MCF 10A (cell line): ENCODE measurements at places on chromosomes 13 and 19. TPM values are rescaled to one million over a fixed set of nuclear protein-coding genes. Genes with fewer than 3 reads are reported as not detected.

Gene ACP7
- not detected in 2 replicates for total RNA-seq

Gene DCLK1
- 0.44 and 1.4 TPM in 2 replicates for total RNA-seq

- no peak overlapping the region for H3K27ac ChIP-seq
- DNase-seq: no peak
- H3K4me3 ChIP-seq: no peak overlapping the region
- H3K36me3 ChIP-seq: no peaks in the 10 kb centered on the region
These were observed 181.1 kb downstream of the TSHZ3 start for GRCh38 chr19:31168106-31168625.

Gene ETV2
- total RNA-seq: 0.44 and 1.0 TPM in 2 replicates

Gene OR10H1
- total RNA-seq: not detected in 2 replicates

Gene B3GNT8
- not detected in 2 replicates for total RNA-seq

DNA sequence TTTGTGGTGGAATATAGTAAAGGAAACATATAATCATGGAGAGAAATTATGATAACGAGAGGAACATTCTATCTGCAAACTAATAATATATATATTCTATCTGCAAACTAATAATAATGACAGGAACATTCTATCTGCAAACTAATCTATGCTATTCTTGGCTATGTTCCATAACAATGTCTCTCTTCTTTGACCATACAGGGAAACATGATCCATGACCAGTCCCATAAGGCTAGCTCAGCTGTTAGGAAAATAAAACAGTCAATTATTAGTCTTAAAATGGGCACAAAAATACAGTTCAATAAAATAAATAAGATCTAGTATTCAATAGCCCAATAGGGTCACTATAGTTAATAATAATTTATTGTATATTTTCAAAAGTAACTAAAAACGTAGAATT, 707.8 kb upstream of the PCDH20 start:
- H3K36me3 ChIP-seq: no peaks in the 10 kb centered on the region
- no peaks in the 10 kb centered on the region for H3K4me1 ChIP-seq
- H3K4me3 ChIP-seq: no peak overlapping the region
- peaks cover 32% of the 10 kb centered on the region for H3K27me3 ChIP-seq
- DNase-seq: no peak

GRCh38 chr19:41352609-41353465, 885 bp downstream of the TGFB1 start:
- peaks cover 17% of the 10 kb centered on the region for H3K36me3 ChIP-seq
- H3K4me1 ChIP-seq: peaks cover 24% of the 10 kb centered on the region
- peak; percentile 74 for DNase-seq
- H3K27me3 ChIP-seq: no peaks in the 10 kb centered on the region
- H3K4me3 ChIP-seq: peak overlapping the region; percentile 98

- peak; percentile 29 for DNase-seq
- peaks cover 10% of the 10 kb centered on the region for H3K27me3 ChIP-seq
- peaks cover 6% of the 10 kb centered on the region for H3K4me1 ChIP-seq
- no peak overlapping the region for H3K4me3 ChIP-seq
These were observed 1.9 kb downstream of the SULT2B1 start for GRCh38 chr19:48553676-48554384.

Gene IGSF23
- not detected in 2 replicates for total RNA-seq

- H3K4me1 ChIP-seq: no peaks in the 10 kb centered on the region
- DNase-seq: no peak
- H3K27ac ChIP-seq: no peak overlapping the region
- no peaks in the 10 kb centered on the region for H3K36me3 ChIP-seq
- H3K4me3 ChIP-seq: no peak overlapping the region
These were observed 6.5 kb downstream of the ZSCAN5B start for GRCh38 chr19:56191115-56191514.

Gene FFAR2
- not detected in 2 replicates for total RNA-seq

DNA sequence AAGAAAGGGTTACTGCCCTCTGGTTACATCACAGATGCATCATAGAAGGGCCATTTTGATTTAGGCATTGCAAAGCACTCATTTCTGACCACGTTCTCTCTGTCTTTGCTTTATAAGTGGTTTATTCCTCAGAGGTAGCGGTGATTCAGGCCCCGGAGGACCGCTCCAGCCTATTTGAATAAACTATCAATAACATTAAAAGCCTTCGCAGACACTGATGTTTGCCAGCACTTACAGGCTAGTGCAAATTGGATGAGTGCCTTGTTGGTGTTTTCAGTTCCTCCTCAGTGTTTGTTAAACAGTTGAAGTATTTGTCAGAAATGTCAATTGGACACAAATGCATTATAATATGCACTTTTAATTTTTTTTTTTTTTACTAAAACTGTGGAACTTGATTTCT, 120.2 kb downstream of the RXFP2 start:
- no peaks in the 10 kb centered on the region for H3K27me3 ChIP-seq
- H3K4me3 ChIP-seq: no peak overlapping the region
- no peaks in the 10 kb centered on the region for H3K36me3 ChIP-seq
- no peak for DNase-seq

Gene CCNA1
- total RNA-seq: 36.5 and 45.0 TPM in 2 replicates

Gene DOCK9
- 77.0 and 94.1 TPM in 2 replicates for total RNA-seq
